B cell (primary cell): ENCODE measurements at places on chromosomes 2 and 18. TPM values are rescaled to one million over a fixed set of nuclear protein-coding genes. Genes with fewer than 3 reads are reported as not detected.

GRCh38 chr2:35857498-35857897 is 498.1 kb upstream of the CRIM1 start:
- no peaks in the 10 kb centered on the region for H3K36me3 ChIP-seq
- no peaks in the 10 kb centered on the region for H3K27me3 ChIP-seq
- H3K4me1 ChIP-seq = no peaks in the 10 kb centered on the region
- no peak overlapping the region for H3K4me3 ChIP-seq
- DNase-seq = no peak

TRIM54 gene
- not detected in 2 replicates for total RNA-seq

GRCh38 chr2:171957061-171957460 is 34.8 kb downstream of the HAT1 start:
- no peaks in the 10 kb centered on the region for H3K27me3 ChIP-seq
- H3K27ac ChIP-seq = no peak overlapping the region
- H3K36me3 ChIP-seq = peaks cover 23% of the 10 kb centered on the region
- no peak for DNase-seq

CEP76 gene
- total RNA-seq = 10.0 and 12.6 TPM in 2 replicates

PFN4 gene
- total RNA-seq = 0.39 and 0.66 TPM in 2 replicates
